ENCODE measurements at places on chromosomes 2 and 18.

- DNase-seq: no peak
Observed at GRCh38 chr18:74465775-74466174, 8.7 kb upstream of the DIPK1C start.

DNA sequence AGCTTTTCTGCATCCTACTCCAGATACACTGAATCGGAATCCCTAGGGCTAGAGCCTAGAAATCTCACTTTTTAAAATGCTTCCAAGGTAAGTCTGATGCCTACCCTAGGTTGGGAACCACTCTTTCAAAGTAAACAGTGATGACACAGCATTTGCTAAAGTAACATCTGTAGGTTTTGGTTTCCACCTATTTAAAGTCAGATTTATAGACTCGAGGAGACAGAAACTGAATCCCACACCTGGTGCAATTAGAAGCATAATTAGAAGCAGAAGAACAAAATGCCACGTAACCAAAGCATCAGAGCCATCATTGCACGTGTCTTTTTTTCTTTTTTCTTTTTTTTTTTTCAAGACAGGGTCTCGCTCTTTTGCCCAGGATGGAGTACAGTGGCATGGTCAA, 40.9 kb downstream of the PDK1 start:
- DNase-seq: no peak

GRCh38 chr18:57497372-57498294, 62.5 kb downstream of the ONECUT2 start:
- no peak for DNase-seq

GRCh38 chr2:64750001-64750816, 96.5 kb upstream of the SERTAD2 start:
- peak; percentile 71 for DNase-seq

- peak; percentile 69 for DNase-seq
Observed at GRCh38 chr2:235766278-235766677, 272.4 kb downstream of the AGAP1 start.

DNA sequence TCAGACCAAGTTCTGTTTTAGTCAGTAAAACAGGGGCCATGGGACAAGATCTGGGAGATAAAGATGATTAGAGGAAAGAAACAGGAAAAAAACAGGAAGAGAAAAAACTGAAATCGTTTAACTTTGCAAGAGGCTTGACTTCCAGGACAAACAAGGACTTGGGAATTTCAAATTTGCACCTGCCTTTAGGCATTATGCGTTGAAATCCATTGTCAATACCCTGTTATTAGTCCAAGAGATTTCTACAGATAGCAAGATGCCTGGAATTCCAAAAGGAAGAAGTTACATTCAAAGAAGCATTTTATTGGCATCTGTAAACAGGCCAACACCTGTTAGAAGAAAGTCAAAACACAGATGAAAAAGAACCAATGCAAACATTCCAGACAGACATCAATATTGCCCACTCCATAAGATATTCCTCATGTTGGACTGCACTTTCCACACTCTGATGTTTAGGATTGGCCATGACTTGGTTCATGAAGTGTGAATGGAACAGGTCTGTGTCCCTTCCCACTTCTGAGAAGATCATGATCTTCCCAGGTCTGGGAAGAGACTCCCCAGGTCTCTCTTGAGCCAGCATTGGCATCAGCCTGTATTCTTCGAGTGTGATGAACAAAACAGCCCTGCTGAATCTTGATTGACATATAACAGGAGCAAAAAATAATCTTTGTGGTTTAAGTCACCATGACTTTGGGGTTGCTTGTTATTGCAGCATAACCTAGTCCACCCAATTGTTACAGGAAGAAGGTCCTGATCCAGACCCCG, 181.4 kb upstream of the FN1 start:
- no peak for DNase-seq

DNA sequence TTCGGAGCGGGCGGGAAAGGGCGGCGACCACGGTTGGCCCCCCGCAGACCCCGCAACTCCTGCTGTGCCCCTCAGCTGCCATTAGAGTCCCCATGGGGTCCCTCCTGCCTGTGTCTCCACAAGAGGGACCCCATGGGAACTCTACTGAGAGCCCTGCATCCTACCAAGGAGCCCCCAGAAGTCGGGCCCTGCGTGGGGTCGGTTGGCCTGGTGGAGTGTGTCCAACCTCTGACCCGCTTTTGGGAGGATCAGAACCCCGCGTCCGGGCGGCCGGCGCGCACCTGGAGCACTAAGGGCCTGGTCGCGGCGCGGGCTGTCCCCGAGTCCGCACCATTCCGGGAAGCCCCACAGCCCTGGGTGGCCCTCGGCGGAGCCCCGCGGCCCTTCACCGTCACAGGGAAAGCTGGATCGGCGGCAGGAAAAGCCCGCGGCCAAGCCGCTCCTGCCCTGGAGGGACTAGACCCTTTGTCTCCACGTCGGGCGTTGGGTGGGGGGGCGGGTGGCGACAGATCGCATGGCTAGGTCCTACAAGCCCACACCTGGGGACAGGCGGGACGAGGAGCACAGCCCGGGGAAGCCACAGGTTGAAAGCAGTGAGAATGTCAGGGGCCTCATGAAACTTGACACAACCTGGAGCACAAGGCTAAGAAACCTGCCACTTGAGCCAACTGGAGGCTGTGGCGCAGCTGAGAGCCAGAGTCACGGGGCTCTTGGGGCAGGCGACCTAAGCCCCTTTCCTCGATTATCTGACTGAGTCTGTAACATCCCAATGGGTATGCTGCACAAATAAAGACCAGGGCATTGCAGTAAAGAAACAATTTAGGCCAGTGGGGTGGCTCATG, 11.2 kb upstream of the CXXC1 start:
- no peak for DNase-seq

DNA sequence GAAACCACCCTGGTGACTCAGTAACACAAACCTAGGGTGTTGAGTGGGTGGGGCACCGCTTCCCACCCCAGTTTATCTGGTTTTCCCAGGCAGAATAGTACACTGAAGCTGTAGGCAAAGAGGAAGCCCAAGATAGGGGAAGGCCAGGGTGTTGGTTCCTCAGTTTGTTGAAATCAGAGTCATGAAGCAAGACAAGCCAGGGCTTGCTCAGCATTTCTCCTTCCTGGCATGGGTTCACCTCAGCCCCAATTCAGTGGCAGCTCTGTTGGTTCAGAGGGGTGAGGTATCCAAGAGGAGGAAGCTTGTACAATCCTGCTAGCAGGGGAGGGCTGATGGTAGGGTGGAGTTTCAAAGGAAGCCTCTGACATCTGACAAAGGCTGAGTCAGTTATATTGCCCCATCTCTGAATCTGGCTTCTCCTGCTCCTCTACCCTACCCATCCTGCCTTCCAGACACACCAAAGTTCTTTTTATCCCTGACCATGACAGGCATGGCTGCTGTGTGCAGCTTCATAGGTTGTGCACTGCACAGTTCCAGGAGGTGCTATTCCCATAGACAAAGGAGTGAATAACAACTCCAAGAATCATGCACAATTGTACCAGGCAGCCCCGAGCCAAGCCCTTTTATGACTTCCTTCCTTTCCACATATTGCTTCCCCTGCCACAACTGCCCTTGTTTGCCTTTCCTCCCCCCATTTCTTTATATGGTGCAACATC, 24.9 kb upstream of the RAB10 start:
- DNase-seq: peak; percentile 70

GRCh38 chr2:196478588-196478987, 160.9 kb upstream of the CCDC150 start:
- no peak for DNase-seq

DNA sequence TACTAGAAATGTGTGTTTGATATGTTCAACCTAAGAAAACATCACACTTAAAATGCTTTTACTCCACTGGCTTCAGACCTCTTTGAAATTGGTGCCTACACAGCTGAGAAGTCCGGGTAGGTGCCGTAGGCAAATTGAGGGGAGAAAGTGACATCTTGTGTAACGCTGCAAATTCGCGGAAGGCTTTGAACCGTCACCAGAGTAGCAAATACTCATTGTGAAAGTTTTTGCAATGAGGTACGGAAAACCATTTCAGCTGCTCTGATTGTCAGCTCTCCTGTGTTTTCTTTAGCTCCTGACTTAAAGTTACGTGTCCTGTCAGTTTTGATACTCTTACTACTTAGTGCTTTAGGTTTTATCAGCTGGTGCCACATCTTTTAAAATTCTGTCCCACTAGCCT, 224.5 kb downstream of the FAM210A start:
- DNase-seq: peak; percentile 38

- DNase-seq: no peak
Observed at GRCh38 chr2:204695506-204695905, 150.2 kb downstream of the PARD3B start.
